ENCODE measurements at places on chromosomes 2 and 18.

DNA sequence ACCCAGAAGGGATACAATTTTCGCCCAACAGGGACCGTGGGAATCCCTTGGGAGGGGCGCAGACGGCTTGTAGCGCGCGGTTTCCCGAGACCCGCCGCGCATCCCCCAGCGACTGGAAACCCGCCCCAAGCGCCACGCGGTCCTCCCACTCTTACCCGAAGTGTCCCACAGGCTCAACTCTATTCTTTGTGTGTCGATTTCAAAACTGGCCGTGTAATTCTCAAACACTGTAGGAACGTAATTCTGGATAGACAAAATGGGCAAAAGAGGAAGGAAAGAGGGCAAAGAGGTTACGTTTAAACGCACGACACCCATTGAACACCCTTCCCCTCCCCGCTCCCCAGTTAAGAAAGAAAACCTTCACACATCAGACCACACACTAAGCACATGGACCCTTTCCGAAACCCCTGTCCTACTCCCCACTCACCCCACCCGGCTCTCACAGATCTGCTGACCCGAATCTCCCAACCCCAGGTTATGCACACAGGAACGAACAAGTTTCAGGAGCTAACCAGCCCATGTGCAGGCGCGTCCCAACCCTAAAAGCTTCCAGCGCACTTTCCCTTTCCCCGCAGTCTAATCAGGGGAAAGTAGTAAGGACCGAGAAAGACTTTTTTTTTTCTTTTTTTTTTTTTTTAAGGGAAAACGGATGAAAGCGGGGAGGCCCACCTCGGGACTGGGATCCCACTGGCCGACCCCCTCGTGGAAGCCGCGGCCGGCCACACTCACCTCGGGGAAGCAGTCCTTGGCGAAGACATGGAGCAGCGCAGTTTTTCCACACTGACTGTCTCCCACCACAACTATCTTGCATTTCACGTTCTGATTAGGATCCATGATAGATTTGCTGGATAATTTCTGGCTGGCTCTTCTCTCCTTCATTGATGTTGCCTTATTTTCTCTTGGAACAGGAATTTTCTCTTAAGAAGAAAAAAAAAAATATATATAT lies 655 bp downstream of the RND3 start:
- DNase-seq, result no peak

GRCh38 chr2:209321076-209321475 lies 102.8 kb upstream of the MAP2 start:
- DNase-seq, result no peak

GRCh38 chr2:121390082-121390692 lies 105.2 kb upstream of the TFCP2L1 start:
- DNase-seq, result no peak

DNA sequence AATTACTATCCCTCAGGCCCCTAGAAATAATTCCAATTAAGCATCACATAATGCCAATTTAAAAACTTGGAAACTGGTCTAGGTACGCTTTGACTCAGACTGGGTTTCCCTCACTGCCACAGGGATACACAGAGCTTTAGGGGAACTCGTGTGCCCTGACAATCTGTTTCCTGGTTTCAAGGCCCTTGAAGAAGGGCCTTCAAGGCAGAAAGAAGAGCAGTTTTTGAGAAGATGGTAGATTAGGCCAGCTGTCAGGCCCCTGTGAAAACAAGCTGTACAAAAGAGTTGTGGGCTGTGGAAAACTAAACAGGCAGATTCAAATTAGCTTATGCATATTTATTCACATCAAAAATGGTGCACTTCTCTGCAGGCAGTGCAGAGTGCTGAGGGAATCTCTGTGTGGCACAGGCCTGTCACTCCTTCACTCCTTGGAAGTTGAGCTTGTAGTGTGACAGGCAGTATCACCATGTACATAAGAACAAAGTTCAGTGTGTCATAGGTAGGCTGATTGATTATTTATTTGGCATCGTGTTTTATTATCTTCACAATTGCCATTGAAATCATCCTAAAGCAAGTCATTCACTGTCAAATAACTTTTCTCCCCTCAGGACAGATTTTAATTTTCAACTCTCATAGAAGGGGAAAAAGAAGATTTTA lies 614.4 kb upstream of the GYPC start:
- no peak for DNase-seq

DNA sequence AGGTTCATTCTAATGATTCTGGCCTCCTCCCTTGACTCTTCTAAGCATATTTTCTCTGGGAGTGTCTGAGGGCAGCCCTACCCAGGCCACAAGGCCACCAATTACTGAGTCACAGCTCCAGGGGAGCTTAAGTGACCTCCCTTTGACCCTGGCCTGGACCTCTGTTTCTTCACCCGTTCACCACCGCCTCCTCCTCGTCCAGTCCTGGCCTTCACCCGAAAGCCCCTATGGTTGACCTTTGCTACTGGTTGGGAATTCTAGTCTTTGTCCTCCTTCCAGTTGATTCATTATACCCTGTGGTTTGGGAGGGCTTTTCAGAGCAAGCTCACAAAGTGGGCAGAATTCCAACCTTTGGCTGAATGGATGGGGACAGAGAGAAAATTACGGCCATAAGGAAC lies 72.6 kb downstream of the NRP2 start:
- DNase-seq, result no peak

DNA sequence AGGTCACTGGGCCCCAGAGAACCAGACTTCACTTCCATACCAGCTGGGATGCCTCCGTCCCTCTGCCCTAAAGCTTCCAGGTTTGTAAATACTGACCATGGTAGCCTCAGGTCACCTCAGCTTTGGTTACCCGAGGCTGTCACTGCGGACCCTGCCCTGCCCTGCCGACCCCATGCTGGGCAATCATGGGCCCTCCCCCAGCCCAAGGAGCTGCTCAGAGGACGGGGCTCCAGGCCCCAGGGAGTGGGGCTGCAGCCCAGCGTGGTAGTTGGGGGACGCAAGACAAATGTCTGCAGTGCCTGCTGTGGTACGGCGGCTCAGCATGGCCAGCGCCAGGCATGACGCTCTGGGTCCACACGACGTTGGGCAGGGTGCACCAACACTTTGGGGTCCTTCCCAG lies 25.3 kb downstream of the RAMP1 start:
- DNase-seq, result no peak

GRCh38 chr2:179348906-179349305 lies 84.3 kb upstream of the SESTD1 start:
- DNase-seq, result no peak

GRCh38 chr18:79485788-79486355 lies 90.1 kb downstream of the NFATC1 start:
- no peak for DNase-seq

All from activated naive CD4-positive, alpha-beta T cell (primary cell).